ENCODE measurements at places on chromosomes 2 and 18. TPM values are rescaled to one million over a fixed set of nuclear protein-coding genes. Genes with fewer than 3 reads are reported as not detected.

GRCh38 chr2:126370201-126370600, 285.8 kb upstream of the GYPC start:
- no peak for DNase-seq

DNA sequence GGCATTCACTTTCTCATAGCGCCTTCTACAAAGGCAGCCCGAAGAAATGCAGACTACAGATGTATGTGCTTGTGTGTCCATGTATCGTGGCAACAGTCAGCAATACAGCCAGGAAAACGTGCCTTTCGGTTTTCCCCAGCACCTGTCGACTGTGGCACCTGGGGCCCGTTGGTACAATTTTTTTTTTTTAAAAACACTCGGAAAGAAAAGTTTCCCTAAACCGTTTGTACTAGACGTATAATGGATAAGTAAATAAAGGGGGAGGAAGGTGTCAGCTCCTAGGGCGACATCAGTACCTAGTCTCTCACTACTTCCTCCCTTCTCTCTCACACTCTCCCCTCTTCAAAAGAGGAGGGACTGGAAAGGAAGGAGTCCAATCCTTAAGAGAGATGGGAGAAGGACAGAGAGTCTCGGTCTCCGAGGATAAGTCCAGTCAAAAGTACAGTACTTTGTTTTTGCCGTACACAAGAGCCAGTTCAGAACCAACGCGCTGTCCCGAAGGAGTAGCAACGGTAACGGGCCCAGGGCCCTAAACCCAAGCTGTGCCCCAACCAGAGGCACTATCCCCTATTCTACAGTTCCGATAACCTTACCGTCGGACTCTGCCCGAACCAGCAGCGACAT, 759 bp downstream of the PPP4R3B start:
- DNase-seq, result no peak

DNA sequence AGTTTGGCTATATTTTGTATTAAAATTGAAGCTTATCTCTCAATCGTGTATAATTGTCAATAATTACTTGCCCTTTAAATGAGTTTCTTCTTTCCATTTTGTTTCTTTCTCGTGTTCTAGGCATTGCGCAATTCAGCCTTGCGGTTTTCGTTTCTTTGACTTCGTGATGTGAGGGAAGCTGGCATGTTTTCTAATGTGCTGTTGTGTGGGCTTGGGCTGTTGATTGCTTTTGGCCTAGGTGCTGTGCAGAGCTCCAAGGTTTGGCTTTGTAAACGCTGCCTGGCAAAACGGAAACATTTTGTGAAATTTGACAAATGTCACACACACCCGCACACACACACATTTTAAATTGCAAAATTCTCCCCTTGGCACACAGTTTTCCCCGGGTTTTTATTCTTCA, 242.6 kb upstream of the TCF4 start:
- DNase-seq, result no peak

GRCh38 chr18:754656-755055, 42.2 kb upstream of the ENOSF1 start:
- no peak for DNase-seq

Gene PSMA8
- total RNA-seq, result 0.14 TPM

- DNase-seq, result no peak
These were observed 65.1 kb upstream of the ODC1 start for GRCh38 chr2:10513201-10513600.

DNA sequence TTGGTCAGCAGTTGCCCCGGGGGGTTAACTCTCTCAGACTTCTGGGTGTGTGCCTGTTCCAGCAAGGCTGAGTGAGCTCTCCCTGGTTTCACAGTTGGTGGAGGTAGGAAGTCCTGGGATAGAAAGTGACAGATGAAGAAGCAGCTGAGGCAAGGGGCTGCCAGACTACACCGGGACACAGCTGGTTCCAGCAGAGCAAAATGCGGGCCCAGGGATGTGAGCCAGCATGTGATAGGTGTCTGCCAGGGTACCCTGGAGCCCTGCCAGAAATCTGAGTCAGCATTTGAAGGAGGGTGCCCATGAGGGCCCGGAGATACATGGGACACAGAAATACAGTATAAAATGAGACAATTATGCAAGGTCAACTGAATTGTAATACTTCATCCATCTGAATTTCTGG, 79.3 kb upstream of the LGALSL start:
- DNase-seq, result no peak

GRCh38 chr2:192026059-192026824, 168.5 kb downstream of the TMEFF2 start:
- no peak for DNase-seq

GRCh38 chr2:99112617-99113016, 28.9 kb upstream of the C2orf15 start:
- no peak for DNase-seq

DNA sequence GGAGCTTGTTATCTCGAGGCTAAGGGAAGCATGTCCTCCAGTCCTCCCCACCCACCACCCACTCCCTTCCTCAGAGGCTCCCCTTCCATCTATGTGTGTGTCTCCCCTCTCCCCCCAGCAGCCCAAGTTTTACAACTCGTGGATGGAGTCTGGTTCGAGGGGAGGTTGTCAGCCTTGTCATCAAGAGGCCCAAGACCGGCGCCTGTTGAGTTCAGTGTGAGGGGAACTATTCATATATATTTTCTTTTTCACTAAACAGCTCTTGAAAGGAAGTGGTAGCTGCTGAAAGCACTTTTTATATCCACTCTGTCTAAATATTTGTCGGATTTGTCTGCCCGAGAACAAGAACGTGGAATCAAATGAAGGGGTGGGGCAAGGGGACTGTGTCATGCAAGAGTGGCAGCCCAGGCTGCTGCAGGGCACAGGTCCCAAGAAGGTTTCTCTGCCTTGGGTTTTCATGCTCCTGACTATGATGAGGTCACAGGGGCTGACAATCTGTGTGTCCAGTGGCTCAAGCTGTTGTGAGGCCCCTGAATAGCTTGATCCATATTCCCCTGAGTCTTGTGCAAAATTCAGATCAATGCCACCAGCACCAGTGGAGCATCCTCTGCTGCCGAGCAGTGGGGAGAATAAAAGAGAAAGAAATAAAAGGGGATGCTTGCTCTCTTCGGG, 35.0 kb downstream of the NRP2 start:
- no peak for DNase-seq

DNA sequence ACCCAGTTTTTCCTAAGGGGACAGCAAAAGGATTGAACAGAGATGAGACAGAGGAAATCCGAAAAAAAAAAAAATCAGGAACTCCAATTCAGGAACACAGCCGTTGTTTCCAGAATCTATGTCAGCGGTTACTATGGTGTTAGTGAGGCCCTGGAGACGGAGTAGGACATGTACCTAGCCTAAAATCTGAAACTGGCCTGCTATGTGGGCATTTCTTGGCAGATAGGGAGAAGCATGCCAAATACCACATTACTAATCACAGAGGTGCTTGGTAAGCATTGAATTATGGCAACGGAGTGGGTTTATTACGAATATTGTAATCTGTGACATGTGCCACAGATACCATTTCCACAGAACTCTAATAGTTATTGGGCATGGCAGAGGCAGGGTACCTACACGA, 530.6 kb downstream of the CCDC85A start:
- no peak for DNase-seq

GRCh38 chr2:14072338-14072737, 560.2 kb upstream of the LRATD1 start:
- DNase-seq, result no peak

DNA sequence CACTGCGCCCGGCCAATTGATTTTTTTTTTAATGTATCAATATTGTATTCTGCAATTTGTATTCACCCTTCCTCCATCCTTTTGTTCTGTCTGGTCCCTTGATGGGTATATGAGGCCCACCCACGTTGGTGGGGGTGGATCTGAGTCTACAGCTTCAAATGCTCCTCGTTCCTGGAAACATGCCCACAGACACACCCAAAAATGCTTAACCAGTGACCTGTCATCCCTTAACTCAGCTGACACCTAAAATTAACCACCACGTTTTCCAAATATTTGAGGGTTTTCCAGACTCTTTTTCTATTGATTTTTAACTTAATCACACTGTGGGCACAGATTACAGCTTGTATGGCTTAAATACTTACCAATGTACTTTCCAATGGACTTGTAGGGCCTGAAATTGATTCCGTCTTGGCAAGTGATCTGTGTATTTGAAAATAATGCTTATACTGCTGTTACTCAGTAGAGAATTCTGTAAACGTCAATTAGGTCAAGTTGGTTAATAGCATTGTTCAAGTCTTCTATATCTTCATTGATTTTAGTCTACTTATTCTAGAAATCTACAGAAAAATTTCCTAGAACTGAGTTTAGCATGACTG, 34.4 kb upstream of the CYP27C1 start:
- no peak for DNase-seq

GRCh38 chr2:102664471-102664909, 45.1 kb downstream of the SLC9A2 start:
- no peak for DNase-seq

GRCh38 chr18:63570721-63571120, 16.4 kb upstream of the SERPINB13 start:
- DNase-seq, result no peak

- no peak for DNase-seq
These were observed 25.1 kb downstream of the MARCHF7 start for GRCh38 chr2:159737292-159737916.

GRCh38 chr2:134402410-134402809, 148.5 kb downstream of the MGAT5 start:
- DNase-seq, result no peak

Gene NRBP1
- 56.9 TPM for total RNA-seq

- DNase-seq, result no peak
These were observed 19.4 kb upstream of the HNRNPA3 start for GRCh38 chr2:177193240-177193639.

DNA sequence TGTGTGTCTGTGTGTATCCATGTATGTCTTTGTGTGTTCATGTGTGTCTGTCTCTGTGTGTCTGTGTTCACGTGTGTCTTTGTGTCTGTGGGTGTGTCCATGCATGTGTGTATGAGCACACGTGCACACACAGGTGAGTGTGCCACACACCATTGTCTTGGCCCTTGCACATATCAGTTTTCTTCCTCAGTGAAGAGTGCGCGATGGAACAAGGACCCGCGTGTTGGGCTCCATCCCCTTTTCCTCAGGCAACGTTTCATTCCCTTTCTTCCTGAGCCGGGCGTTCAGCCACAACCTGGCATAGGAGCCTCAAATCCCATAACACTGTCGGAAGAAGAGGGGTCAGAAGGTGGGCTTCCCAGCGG, 74.3 kb downstream of the PTGR3 start:
- DNase-seq, result no peak

GRCh38 chr2:238082151-238082550, 18.0 kb upstream of the ESPNL start:
- no peak for DNase-seq

Gene PPP1R1C
- 5.4 TPM for total RNA-seq

- no peak for DNase-seq
These were observed 16.1 kb upstream of the LGALSL start for GRCh38 chr2:64437883-64438282.
